Nasal cavity respiratory epithelium epithelial cell of viscerocranial mucosa (primary cell): ENCODE measurements at places on chromosomes 7 and 10. TPM values are rescaled to one million over a fixed set of nuclear protein-coding genes. Genes with fewer than 3 reads are reported as not detected.

SORCS1 gene
- total RNA-seq = not detected in 2 replicates

HOXA10 gene
- not detected in 2 replicates for total RNA-seq

IFIT1 gene
- total RNA-seq = 3.4 and 7.2 TPM in 2 replicates

HKDC1 gene
- 2.4 and 14.7 TPM in 2 replicates for total RNA-seq

ASAH2 gene
- 0.68 and 6.6 TPM in 2 replicates for total RNA-seq
